Activated T-cell treated with anti-CD3 and anti-CD28 coated beads for 24 hours (primary cell): ENCODE measurements at places on chromosomes 5 and 9.

GRCh38 chr5:178394074-178394473 lies 161.5 kb upstream of the PHYKPL start:
- no peak for DNase-seq

- no peak for DNase-seq
Observed at GRCh38 chr9:120783602-120784047, 9.6 kb downstream of the FBXW2 start.

DNA sequence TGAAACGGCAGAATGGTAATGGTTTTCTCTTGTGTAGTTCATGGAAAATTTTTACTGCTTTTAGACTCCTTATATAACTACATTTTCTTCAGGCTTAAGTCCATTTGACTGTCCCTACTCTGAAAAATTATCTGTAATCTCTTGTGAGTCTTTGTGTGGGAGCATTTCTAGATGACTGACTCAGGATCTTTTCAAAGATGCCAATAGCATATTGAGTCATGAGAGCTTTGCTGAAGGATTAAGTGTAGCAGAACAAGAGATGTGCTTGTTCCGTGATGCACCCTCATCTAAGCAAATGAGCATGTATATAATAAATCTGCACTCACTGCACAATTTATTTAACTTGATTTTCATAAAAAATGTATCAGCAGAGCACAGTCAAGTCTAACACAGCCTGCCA lies 298.7 kb upstream of the CDH6 start:
- no peak for DNase-seq

- DNase-seq: no peak
Observed at GRCh38 chr5:95241-95980, 3.4 kb downstream of the PLEKHG4B start.

DNA sequence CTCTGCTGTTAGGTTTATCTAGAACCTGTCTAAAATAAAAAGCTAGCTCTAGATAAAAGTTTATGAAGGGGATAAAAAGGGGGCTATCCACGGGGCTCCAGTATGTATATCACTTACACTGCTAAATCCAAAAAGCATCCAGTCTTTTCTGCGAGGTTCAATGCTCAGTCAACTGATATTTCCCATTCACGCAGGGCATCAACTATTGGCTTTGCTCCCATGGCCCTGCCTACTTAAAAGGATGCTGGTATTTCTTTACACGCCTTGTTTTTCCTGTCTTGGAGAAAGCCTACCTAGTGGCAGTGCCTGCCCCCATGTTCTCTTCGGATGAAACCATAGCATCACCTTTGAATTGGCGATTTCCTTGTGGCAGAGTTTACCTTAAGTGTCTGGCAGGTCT lies 8.1 kb downstream of the SPRY4 start:
- no peak for DNase-seq

GRCh38 chr5:36679221-36679989 lies 73.0 kb downstream of the SLC1A3 start:
- no peak for DNase-seq

DNA sequence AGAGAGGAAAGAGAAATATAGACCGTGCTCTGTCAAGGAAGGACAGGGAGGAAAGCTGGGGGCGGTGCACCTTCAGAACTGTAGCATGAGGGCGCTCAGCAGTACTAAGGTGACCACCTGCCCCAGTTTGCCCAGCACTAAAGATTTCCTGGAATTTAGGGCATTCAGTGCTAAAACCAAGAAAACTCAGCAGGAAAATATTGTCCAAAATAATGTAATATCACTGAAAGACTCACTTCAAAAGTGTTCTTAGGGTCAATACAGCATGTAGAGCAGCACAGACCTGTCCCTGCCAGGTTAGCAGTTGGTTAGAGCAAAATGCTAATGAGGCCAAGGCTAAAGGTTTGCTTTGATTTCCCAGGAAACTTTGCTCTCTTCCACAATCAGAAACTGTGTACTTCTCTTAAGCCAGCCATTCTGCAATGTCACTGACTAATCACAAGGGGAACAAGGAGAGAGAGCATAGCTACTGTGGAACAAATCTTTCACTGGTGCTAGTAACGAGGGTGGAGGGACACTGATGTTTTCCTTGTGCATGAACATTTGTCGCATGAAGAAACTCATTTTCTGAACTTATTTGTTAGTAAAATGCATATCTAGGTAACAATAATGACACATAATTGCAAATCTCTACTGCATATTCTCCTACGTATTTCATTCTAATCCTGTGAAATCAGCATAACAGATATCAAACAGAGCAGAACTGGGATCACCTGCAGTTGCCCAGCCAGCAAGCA lies 53.0 kb upstream of the GRAMD2B start:
- no peak for DNase-seq
